ENCODE measurements at places on chromosomes 16 and 17.

DNA sequence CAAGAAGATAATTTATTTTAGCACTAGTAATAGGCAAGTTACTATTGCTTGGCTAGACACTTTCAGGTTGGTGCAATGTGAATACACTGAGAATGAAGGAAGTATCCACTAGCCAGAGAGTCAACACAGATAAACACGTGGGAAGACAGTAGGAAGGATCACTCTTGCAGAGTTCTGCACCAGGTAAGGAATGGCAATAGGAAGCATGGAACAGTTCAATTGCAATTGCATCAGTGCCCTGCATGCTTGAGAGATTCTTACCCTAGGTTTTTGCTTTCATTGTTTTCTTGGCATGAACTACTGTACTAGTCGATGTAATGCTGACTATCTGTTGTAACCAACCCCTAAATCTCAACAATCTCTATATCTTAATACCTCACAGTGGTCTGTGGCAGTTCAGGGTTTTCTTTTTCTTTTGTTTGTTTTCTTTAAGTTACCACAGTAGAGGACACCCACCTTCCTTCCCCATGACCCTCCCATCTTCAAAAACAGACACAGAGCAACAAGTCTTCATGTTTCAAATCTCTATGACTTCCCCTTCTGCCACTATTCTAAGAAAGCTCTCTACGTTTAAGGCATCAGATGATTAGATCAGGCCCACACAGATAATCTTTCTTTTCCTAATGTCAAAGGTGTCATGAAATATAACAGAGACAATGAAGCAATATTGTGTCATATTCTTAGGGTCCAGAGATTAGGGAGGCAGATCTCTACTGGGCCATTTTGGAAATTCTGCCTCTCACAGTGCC lies 18.1 kb upstream of the ABCA8 start:
- DNase-seq: no peak

GRCh38 chr17:6498356-6498755 lies 54.1 kb downstream of the PIMREG start:
- DNase-seq: no peak

DNA sequence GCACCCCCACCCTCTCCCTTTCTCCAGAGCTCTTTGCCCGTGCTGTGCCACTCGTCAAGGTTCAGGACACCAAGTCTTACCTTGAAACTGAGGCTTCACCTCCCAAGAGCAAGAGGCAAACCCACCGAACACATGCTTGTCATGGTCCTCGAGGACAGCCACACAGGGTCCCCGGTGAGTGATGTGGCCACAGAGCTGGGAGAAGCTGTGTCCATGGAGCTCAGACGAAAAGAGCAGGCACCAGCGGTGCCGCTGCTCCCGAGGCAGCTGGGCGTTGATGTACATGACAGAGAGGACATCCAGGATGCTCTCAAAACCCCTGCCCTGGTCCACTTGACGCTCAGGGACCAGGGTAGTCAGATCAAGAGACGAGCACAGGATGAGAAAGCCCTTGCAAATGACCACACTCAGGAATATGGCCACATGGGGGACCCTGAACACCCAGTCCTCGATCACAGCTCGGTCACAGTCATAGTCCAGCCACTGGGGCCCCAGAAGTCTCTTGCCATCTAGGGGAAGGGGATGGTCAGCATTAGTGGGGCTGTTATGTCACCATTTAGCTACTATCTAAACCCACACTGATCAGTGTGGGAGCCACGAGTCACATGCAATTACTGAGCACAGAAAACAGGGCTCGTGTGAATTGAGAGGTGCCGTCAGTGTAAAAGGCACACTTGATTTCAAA lies 17.8 kb downstream of the MEAK7 start:
- no peak for DNase-seq

GRCh38 chr16:4313563-4314531 lies 2.0 kb upstream of the GLIS2 start:
- no peak for DNase-seq

GRCh38 chr17:80421381-80422090 lies 6.6 kb downstream of the ENDOV start:
- DNase-seq: no peak

DNA sequence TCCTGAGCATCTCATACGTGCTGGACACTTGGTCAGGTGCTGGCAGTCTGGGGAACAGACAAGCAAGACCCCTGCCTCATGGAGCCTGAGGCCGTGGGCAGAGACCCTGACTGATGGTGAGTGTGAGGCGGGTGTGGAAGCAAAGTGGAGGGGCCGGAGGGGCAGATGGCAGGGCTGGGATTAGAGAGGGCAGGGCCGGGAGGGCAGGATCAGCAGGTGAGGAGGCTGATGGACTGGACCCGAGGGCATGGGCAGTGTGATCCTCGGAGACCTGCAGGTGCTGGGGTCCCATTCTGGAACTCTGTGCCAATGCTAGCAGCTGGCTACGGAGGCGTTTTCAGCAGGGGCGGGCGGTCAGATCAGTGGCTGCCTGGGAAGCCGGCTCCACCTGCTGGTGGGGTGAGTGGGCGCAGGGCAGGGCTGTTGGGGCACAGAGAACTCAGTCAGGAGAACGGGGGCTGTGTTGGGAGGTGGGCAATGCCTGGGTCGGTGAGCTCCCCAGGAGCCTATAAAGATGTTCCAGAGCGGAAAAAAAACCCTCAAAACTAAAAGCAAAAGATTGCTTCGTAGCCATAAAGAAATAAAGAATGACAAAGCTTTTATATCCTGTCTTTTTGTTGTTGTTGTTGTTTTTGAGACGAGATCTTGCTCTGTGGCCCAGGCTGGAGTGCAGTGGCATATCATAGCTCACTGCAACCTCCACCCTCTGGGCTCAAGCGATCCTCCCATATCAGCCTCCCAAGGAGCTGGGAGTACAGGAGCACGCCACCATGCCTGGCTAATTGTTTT lies 8.9 kb upstream of the C16orf74 start:
- DNase-seq: peak; percentile 24
